Activated CD8-positive, alpha-beta T cell treated with anti-CD3 and anti-CD28 coated beads for 36 hours (primary cell): ENCODE measurements at places on chromosomes 12 and 14. TPM values are rescaled to one million over a fixed set of nuclear protein-coding genes. Genes with fewer than 3 reads are reported as not detected.

DNA sequence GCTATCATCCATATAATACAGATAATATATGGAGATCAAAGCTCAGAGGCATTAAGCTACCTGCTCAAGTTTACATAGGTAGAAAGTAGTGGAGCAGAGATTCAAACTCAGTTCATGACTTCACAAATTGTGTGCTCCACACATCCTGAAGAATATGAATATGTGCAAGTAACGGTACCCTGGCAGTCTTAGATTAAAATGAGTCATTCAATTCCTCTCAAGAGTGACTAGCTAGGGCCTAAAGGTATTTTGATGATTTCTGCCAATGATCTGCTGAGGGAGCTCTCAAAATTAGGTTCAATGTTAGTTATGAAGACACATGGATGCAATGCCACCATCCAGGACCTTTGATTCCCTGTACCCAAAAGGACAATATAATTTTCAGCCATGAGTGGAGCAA, 58.9 kb downstream of the GRIP1 start:
- no peaks in the 10 kb centered on the region for H3K4me1 ChIP-seq
- no peak for DNase-seq
- H3K27ac ChIP-seq: no peak overlapping the region
- H3K4me3 ChIP-seq: no peak overlapping the region
- peaks cover 3% of the 10 kb centered on the region for H3K27me3 ChIP-seq

GRCh38 chr14:61939776-61940175, 177.6 kb downstream of the SNAPC1 start:
- no peaks in the 10 kb centered on the region for H3K36me3 ChIP-seq
- peaks cover 33% of the 10 kb centered on the region for H3K27me3 ChIP-seq
- no peaks in the 10 kb centered on the region for H3K4me1 ChIP-seq
- H3K4me3 ChIP-seq: no peak overlapping the region
- no peak for DNase-seq
- H3K27ac ChIP-seq: no peak overlapping the region

PPP1R3E gene
- 43.9 TPM for total RNA-seq

PLBD1 gene
- total RNA-seq: not detected

PTPN21 gene
- not detected for total RNA-seq

- H3K4me3 ChIP-seq: no peak overlapping the region
- H3K27me3 ChIP-seq: peaks cover 24% of the 10 kb centered on the region
- H3K4me1 ChIP-seq: no peaks in the 10 kb centered on the region
- no peaks in the 10 kb centered on the region for H3K36me3 ChIP-seq
- no peak for DNase-seq
- H3K27ac ChIP-seq: no peak overlapping the region
Measured at GRCh38 chr12:95766356-95767019, 24.1 kb downstream of the NTN4 start.

DNA sequence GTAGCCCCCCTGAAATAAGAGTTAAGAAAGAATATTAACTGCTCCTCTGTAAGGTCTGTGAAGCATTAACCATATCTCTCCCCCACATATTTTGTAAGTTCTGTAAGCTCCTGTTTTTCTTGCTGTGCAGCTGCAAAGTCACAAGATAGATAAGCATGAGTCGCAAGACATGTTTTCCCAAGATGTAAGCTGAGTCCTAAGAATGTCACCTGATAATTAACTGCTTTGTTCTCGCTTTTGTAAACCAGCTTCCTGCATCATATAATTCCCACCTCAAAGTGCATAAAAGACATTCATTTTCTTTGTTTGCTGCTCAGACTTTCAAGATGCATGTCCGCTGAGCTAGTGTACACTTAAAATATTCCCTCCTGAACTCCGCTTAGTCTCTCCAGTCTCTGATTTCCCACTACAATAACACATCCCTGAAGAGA, 27.0 kb upstream of the PHC1 start:
- DNase-seq: no peak
- no peaks in the 10 kb centered on the region for H3K27me3 ChIP-seq
- no peak overlapping the region for H3K4me3 ChIP-seq
- H3K27ac ChIP-seq: no peak overlapping the region
- H3K36me3 ChIP-seq: peaks cover 1% of the 10 kb centered on the region

DNA sequence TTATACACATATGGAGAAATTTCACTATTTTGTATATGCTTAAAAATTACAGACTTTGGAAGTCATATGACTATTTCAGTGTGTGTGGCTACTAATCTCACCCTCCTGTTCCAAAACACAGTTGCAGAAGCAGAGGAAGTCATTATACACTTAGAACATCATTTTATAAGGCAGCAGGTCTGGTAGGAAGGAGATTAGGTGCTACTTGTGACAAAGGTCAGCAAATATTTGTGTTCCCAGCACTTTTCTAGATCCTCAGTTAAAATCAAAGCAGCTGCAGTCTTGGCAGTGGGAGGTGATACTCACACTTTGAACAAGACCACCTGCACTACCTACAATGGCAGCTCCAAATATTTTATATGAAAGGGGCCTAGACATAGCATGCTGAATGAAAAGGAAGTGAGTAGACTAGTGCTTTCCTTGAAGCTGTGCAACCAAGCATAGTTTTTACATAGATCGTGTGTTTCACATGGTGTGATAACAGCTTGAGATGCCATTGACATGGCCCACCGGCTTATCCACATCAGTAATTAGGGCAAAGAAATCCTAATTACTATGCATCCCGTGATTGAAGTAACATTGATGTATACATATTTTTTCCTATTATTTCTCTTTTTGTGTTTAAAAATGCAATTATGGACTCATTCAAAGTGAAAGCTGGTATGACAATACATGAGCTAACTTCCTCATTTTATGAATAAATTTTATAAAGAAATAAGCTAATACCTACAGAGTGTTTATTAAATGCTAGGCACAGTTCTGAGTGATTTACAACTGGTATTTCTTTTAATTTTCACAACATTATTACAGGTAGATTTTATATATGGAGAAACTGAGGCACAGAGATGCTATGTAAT, 5.3 kb downstream of the GYS2 start:
- no peaks in the 10 kb centered on the region for H3K4me1 ChIP-seq
- H3K36me3 ChIP-seq: no peaks in the 10 kb centered on the region
- no peak overlapping the region for H3K4me3 ChIP-seq
- DNase-seq: no peak
- no peak overlapping the region for H3K27ac ChIP-seq

- no peak overlapping the region for H3K4me3 ChIP-seq
- no peak for DNase-seq
- no peak overlapping the region for H3K27ac ChIP-seq
- peaks cover 5% of the 10 kb centered on the region for H3K4me1 ChIP-seq
Measured at GRCh38 chr12:132071830-132072384, 72.2 kb downstream of the DDX51 start.

- no peaks in the 10 kb centered on the region for H3K36me3 ChIP-seq
- no peak overlapping the region for H3K4me3 ChIP-seq
- DNase-seq: no peak
- H3K27ac ChIP-seq: no peak overlapping the region
- H3K27me3 ChIP-seq: no peaks in the 10 kb centered on the region
- peaks cover under 1% of the 10 kb centered on the region for H3K4me1 ChIP-seq
Measured at GRCh38 chr14:100611811-100612480, 24.7 kb upstream of the BEGAIN start.

NOS1 gene
- total RNA-seq: not detected

SDR9C7 gene
- total RNA-seq: not detected

GRCh38 chr12:67741270-67741669, 92.7 kb downstream of the DYRK2 start:
- no peak for DNase-seq
- H3K27me3 ChIP-seq: no peaks in the 10 kb centered on the region
- H3K4me3 ChIP-seq: no peak overlapping the region
- no peaks in the 10 kb centered on the region for H3K4me1 ChIP-seq

GRCh38 chr14:72679141-72679535, 214.8 kb downstream of the DPF3 start:
- H3K4me1 ChIP-seq: no peaks in the 10 kb centered on the region
- no peak overlapping the region for H3K4me3 ChIP-seq
- no peak for DNase-seq
- no peak overlapping the region for H3K27ac ChIP-seq
- H3K27me3 ChIP-seq: no peaks in the 10 kb centered on the region

DNA sequence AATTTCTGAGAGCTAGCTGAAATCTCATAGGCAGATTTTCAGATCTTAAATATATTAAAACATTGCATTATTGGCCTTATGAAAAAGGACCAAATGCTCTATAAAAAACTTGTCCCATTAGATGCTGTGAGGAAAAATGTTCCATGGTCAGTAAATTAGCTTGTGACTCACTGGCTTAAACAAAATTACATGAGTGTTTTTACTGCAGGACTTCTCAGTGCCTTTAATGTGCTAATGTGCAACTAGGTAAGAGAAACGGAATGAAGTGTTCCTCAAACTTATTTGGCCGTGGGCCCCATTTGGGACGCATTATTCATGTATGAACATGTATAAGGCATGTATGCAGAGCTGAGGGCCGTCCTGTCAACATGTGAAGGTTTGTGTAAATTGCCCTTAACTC, 41.7 kb downstream of the MYRFL start:
- no peak overlapping the region for H3K4me3 ChIP-seq
- H3K27me3 ChIP-seq: peaks cover 10% of the 10 kb centered on the region
- H3K4me1 ChIP-seq: no peaks in the 10 kb centered on the region
- no peaks in the 10 kb centered on the region for H3K36me3 ChIP-seq

- no peaks in the 10 kb centered on the region for H3K27me3 ChIP-seq
- no peaks in the 10 kb centered on the region for H3K4me1 ChIP-seq
- no peak overlapping the region for H3K27ac ChIP-seq
- H3K4me3 ChIP-seq: no peak overlapping the region
- H3K36me3 ChIP-seq: no peaks in the 10 kb centered on the region
Measured at GRCh38 chr12:29943683-29944082, 159.9 kb upstream of the TMTC1 start.

GRCh38 chr14:70036665-70037064, 152.1 kb downstream of the SLC8A3 start:
- no peaks in the 10 kb centered on the region for H3K4me1 ChIP-seq
- peak; percentile 9 for DNase-seq
- H3K36me3 ChIP-seq: no peaks in the 10 kb centered on the region
- no peak overlapping the region for H3K4me3 ChIP-seq
- peaks cover 9% of the 10 kb centered on the region for H3K27me3 ChIP-seq

DNA sequence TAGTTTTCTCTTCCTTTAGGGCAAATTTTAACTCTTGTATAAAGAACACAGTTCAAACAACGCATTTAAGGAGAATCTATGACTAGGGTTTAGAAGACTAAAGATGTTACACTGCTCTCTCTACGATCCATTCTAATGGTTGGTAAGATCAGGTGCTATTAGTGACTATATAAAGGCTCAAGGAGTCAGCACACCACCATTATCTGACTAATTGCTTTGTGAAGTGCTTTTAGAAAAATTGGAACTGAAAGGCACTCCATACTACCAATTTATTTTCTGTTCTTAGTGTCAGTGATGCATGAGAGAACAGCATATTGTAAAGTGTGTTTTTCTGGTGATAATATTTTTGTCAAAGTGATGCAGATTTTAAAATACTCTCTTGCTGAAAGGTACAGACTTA, 136.8 kb downstream of the SYT1 start:
- no peaks in the 10 kb centered on the region for H3K4me1 ChIP-seq
- no peak for DNase-seq
- no peak overlapping the region for H3K27ac ChIP-seq
